ENCODE measurements at places on chromosomes 12 and 14.

- no peak overlapping the region for H3K27ac ChIP-seq
- peaks cover 8% of the 10 kb centered on the region for H3K4me1 ChIP-seq
- H3K4me3 ChIP-seq = no peak overlapping the region
- peaks cover 37% of the 10 kb centered on the region for H3K27me3 ChIP-seq
- no peaks in the 10 kb centered on the region for H3K36me3 ChIP-seq
- DNase-seq = no peak
Measured at GRCh38 chr14:77270361-77271112, 469 bp downstream of the NGB start.

DNA sequence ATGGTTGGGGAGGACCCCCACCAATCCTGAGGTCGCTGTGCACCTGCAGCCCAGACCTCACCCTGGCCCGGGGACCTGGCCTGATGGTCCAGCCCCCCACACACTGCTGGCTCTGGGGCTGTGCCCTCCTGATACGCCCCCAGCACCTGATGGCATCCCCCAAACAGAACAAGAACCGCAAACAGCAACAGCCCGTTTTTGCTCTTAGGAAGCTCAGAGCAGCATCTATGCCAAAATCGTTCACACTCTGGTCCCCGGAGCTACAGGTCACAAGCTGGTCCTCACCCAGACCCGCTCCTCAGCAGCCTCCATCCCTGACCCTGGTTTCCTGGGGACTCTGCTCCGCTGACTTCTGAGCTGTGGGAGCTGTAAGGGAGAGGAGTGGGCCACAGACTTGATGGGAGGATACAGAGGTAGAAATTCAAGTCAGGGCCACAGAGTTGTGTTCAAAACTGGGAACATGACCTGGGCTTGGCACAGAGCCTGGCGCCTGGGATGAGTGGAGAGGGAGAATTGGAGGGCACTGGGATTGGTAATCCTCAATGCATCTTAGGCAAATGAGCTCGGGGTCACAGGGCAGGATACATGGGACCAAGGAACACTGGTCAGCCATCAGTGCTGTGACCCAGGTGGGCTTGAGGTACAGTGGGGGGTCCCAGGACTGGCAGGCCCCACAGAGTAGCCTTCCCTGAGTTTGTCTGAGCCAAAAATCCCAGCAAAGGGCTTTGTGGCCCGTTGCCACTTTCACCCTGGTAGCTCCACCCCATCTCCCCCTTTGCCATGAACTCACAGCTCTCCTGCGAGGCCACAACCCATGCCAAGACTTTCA is 170.9 kb upstream of the RTL1 start:
- peaks cover 37% of the 10 kb centered on the region for H3K27me3 ChIP-seq
- H3K4me3 ChIP-seq = no peak overlapping the region
- H3K36me3 ChIP-seq = no peaks in the 10 kb centered on the region
- peaks cover 10% of the 10 kb centered on the region for H3K4me1 ChIP-seq
- H3K27ac ChIP-seq = no peak overlapping the region

- H3K27me3 ChIP-seq = no peaks in the 10 kb centered on the region
- no peak overlapping the region for H3K4me3 ChIP-seq
- no peaks in the 10 kb centered on the region for H3K4me1 ChIP-seq
- no peak for DNase-seq
- no peak overlapping the region for H3K27ac ChIP-seq
- H3K36me3 ChIP-seq = no peaks in the 10 kb centered on the region
Measured at GRCh38 chr12:128652136-128652751, 171.5 kb downstream of the SLC15A4 start.

GRCh38 chr14:89684139-89684538 is 267.1 kb upstream of the FOXN3 start:
- no peaks in the 10 kb centered on the region for H3K4me1 ChIP-seq
- DNase-seq = no peak
- no peaks in the 10 kb centered on the region for H3K36me3 ChIP-seq

DNA sequence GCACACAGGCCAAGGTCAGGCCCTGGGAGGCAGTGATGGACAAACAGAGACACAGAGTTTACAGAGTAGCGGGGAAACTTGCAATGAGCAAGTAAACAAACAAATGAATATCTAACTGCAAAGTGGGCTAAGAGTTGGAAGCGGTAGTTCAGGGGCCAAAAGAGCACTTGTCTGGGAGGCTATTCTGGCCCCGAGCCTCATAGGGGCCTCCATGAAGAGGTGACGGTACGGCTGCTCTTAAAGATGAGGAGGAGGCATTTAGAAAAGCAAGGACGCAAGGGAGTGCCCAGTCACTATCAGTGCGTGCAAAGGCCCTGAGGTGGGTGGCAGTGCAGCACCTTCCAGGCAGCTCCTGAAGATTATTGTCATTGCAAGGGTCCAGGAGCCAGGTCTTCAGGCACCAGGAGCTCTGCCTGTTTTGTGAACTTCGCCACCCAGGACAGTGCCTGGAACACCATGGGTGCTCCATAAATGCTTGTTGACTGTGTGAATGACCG is 4.4 kb upstream of the TMEM119 start:
- no peak for DNase-seq
- no peak overlapping the region for H3K27ac ChIP-seq
- H3K36me3 ChIP-seq = no peaks in the 10 kb centered on the region
- H3K4me3 ChIP-seq = no peak overlapping the region
- no peaks in the 10 kb centered on the region for H3K4me1 ChIP-seq
- H3K27me3 ChIP-seq = peaks cover 14% of the 10 kb centered on the region

GRCh38 chr12:52862023-52862422 is 13.2 kb upstream of the KRT78 start:
- H3K36me3 ChIP-seq = no peaks in the 10 kb centered on the region
- no peak overlapping the region for H3K4me3 ChIP-seq
- H3K4me1 ChIP-seq = peaks cover 54% of the 10 kb centered on the region
- H3K27ac ChIP-seq = peak overlapping the region; percentile 6

- peaks cover under 1% of the 10 kb centered on the region for H3K36me3 ChIP-seq
- no peak overlapping the region for H3K27ac ChIP-seq
Measured at GRCh38 chr12:89356069-89356665, 3.9 kb upstream of the DUSP6 start.

DNA sequence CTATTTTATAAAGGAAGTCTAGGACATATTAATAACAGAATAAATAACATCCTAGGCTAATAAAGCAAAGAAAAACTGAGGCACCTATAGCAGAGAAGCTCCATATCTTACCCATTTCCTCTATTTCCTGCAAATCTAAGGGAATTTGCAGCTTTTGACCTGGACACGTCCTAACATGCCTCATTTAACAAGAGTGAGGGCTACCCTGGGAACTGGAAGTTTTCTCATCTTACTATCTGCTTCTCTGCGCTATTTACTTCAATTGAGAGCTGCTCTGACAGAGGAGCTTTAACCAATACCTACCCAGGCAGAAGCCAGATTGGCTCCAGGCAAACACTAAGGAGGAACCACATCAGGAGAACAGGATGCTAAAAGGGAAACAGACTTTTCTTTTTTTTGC is 5.7 kb downstream of the YBX3 start:
- no peaks in the 10 kb centered on the region for H3K27me3 ChIP-seq
- peak overlapping the region; percentile 97 for H3K4me3 ChIP-seq
- H3K27ac ChIP-seq = peak overlapping the region; percentile 99
- DNase-seq = no peak
- H3K36me3 ChIP-seq = peaks cover 28% of the 10 kb centered on the region

DNA sequence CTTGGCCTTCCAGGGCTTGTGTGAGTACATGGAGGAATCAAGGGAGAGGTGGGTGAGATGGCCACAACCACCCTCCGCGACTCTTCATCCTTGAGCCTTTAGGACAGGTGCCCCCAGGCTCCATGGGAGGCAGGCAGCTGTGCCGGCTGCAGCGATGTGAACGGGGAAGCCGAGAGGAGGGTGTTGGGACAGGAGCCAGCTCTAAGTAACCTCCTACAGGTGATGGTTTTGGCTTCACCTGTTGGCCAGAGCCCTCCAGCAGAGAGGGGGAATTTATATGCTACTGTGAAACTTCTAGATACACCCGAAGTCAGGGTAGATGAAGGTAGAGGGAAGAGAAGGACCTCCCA is 132.2 kb upstream of the HIF1A start:
- H3K27me3 ChIP-seq = no peaks in the 10 kb centered on the region
- H3K36me3 ChIP-seq = no peaks in the 10 kb centered on the region
- H3K4me1 ChIP-seq = peaks cover 64% of the 10 kb centered on the region
- peak overlapping the region; percentile 98 for H3K27ac ChIP-seq
- no peak for DNase-seq

- no peak for DNase-seq
- H3K4me1 ChIP-seq = no peaks in the 10 kb centered on the region
- no peaks in the 10 kb centered on the region for H3K27me3 ChIP-seq
- no peak overlapping the region for H3K4me3 ChIP-seq
- H3K36me3 ChIP-seq = peaks cover 16% of the 10 kb centered on the region
Measured at GRCh38 chr12:57261428-57261865, 10.5 kb upstream of the STAC3 start.

DNA sequence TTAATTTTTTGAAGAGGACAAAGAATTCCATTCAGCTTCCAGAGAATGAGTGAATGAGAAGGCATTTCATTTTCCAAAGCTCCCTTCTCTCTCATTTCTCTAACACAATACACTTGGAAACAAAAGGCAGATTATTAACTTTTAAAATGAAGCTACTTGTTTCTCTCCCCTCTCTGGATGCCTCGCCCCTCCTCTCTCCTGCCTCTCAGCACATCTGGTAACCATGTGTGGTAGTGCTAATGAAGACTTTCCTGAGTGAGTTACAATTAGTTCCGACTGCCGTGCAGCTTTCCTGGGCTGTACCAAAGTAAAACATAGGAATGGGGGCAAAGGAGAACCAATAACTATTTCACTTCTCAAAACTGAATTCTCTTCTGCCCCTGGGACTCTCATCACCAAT is 84.7 kb upstream of the SOX5 start:
- H3K4me3 ChIP-seq = no peak overlapping the region
- H3K4me1 ChIP-seq = no peaks in the 10 kb centered on the region
- DNase-seq = no peak
- no peak overlapping the region for H3K27ac ChIP-seq
- H3K36me3 ChIP-seq = no peaks in the 10 kb centered on the region
- no peaks in the 10 kb centered on the region for H3K27me3 ChIP-seq

DNA sequence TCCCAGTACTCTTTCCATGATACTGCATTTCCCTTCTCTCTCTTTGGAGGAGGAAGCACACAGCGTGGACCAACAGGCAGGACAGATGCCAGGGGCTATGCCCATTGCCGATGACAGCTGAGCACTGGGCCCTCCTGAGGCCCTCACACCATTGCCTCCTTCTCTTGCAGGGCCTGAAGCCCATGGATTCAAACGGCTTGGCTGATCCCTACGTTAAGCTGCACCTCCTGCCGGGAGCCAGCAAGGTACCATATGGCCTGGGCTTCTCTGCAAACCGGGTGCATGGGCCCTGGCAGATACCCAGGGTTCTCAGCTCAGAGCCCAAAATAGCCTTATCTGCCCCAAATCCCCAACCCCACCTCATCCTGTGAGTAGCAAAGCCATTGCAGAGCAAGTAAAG is 25.2 kb upstream of the OAS1 start:
- H3K27me3 ChIP-seq = peaks cover 9% of the 10 kb centered on the region
- DNase-seq = no peak
- H3K4me3 ChIP-seq = no peak overlapping the region
- no peaks in the 10 kb centered on the region for H3K4me1 ChIP-seq

DNA sequence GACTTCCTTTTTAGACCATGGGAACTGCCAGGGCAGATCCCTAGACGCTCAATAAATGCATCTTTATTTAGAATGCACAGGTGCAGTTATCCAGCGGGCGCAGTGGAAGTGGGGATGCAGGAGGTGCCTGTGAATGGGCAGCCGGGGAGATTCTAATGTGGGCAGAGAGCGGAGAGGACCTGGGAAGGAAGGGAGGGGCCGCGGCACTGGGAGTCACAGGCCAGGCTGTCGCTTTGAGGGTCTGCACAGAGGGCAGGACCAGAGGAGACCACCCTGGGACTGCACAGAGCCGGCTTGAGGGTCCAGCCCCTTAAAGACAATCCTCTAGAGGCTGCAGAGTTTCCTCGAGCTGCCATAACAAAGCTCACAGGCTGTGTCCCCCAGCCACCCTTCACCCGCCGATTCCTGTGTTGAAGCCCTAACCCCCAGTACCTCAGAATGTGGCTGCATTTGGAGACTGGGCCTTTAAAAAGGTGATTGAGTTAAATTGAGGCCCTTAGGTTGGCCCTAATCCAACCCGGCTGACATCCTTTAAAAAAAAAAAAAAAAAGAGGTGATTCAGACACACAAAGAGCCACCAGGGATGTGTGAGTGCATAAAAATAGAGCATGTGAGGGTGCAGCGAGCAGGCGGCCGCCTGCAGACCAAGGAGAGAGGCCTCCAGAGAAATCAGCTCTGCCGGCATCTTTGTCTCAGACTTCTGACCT is 44.4 kb upstream of the PPP2R5C start:
- H3K27ac ChIP-seq = no peak overlapping the region
- peaks cover 3% of the 10 kb centered on the region for H3K4me1 ChIP-seq

GRCh38 chr12:82327861-82328260 is 30.3 kb downstream of the CCDC59 start:
- H3K27ac ChIP-seq = no peak overlapping the region
- H3K27me3 ChIP-seq = no peaks in the 10 kb centered on the region
- no peak for DNase-seq
- H3K4me1 ChIP-seq = no peaks in the 10 kb centered on the region
- no peaks in the 10 kb centered on the region for H3K36me3 ChIP-seq

DNA sequence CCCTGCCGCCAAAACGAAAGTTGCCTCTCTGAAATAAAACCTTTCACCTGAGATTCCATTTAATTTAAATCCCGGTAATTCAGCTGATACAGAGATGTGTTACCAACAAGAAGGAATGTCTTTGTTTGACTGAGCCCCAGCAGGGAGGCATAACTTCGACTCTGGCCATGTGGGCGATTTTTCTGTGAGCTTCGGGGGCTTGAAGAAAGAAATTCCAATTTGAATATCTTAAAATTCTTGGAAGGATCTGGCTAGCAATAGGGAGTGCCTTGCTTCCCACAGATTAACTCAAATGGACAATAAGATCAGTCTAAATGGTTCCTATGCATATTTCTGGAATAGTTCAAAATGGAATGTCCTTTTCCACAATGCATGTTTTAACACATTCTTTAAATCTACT is 252.5 kb upstream of the TMPO start:
- H3K4me1 ChIP-seq = no peaks in the 10 kb centered on the region
- no peak for DNase-seq
- H3K27me3 ChIP-seq = no peaks in the 10 kb centered on the region
- H3K27ac ChIP-seq = no peak overlapping the region

DNA sequence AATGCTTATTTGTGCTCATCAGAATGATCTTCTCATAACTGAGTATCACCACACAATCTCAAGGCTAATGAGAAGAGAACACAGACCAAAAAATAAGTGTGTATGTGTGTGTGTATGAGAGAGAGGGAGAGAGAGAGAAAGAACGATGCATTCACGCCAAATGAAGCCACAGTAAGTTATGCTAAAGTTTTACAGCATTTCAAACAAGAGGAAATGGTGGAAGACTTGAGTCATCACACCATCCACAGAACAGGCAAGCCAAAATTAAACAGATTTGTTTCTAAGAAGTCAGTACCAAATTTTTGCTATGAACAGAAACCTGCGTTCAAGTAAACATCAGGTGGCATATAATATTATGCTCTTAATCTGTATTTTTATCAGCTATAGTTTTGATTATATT is 141.2 kb downstream of the MED13L start:
- peaks cover 40% of the 10 kb centered on the region for H3K4me1 ChIP-seq
- H3K36me3 ChIP-seq = no peaks in the 10 kb centered on the region
- no peaks in the 10 kb centered on the region for H3K27me3 ChIP-seq
- H3K27ac ChIP-seq = no peak overlapping the region

GRCh38 chr14:30417121-30417520 is 141.8 kb upstream of the G2E3 start:
- H3K4me1 ChIP-seq = no peaks in the 10 kb centered on the region
- no peak overlapping the region for H3K27ac ChIP-seq
- DNase-seq = no peak
- no peak overlapping the region for H3K4me3 ChIP-seq
- H3K27me3 ChIP-seq = no peaks in the 10 kb centered on the region

- DNase-seq = no peak
- no peaks in the 10 kb centered on the region for H3K27me3 ChIP-seq
- no peak overlapping the region for H3K27ac ChIP-seq
- no peak overlapping the region for H3K4me3 ChIP-seq
- H3K4me1 ChIP-seq = peaks cover 7% of the 10 kb centered on the region
- H3K36me3 ChIP-seq = peaks cover 17% of the 10 kb centered on the region
Measured at GRCh38 chr14:105247026-105247425, 1.3 kb upstream of the BTBD6 start.
